ENCODE measurements at places on chromosomes 7 and 10. TPM values are rescaled to one million over a fixed set of nuclear protein-coding genes. Genes with fewer than 3 reads are reported as not detected.

GRCh38 chr7:78101076-78101475, 302.5 kb downstream of the PHTF2 start:
- DNase-seq: no peak

DNA sequence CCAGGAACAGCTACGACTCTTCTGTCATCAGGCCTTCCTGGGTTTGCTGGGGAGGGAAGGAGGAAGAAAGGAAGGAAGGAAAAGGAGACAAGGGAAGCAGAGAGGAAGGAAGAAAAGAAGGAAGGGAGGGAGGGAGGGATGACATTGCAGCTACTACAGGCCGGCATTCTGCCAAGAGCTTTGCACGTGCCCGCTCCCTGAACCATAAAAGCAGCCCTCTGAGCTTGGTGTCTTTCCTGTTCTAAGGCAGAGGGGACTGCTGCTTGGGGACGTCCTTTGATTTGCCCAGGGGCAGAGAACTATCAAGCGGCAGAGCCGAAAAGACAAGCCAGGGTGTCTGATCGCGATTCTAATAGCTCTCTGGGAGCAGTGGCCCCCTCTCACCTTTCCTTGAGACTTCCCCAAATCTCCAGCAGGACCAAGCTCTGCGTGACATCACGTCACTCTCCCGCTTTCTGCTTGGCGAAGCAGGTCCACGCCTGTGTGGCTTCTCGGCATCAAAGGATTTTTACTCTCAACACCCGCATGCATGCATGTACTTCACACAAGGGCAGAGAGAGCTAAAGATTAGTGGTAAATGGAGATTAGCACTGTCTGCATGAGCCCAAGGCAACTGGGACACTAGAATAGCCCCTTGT, 167.8 kb upstream of the AUTS2 start:
- peak; percentile 43 for DNase-seq

- no peak for DNase-seq
Observed at GRCh38 chr7:149297034-149297755, 35.2 kb downstream of the ZNF783 start.

UTF1 gene
- total RNA-seq: not detected

DNA sequence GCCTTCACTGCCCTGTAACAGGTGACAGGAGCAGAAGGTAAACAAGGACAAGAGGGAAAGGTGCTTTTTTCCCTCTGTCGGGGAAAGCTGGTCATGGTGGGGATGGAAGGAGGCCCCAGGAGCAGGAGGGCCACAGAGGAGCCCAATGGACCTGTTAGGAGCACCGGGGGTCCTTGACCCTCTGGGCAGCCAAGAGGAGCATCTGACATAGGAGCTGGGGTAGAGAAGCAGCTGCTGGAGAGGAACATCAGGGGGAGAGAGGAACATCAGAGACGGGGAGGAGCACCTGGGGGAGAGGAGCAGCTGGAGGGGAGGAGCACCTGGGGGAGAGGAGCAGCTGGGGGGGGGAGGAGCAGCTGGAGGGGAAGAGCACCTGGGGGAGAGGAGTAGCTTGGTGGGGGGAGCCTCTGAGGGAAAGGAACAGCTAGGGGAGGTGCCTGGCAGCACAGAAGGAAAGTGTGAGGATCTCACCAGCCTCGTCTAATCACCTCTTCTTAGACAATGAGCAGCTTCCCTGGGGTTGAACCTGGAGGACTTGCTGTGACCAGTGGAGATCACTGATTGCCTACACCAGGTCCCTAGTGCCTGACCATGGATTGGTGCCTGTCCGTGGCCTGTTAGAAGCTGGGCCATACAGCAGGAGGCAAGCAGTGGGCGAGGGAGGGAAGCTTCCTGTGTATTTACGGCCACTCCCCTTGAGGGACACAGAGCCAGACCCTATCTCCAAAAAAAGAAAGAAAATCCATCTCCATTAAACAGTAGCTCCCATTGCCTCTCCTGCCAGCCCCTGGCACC, 37.6 kb downstream of the JAKMIP3 start:
- peak; percentile 59 for DNase-seq

All from osteoblast (primary cell).